ENCODE measurements at places on chromosomes 6 and 20.

DNA sequence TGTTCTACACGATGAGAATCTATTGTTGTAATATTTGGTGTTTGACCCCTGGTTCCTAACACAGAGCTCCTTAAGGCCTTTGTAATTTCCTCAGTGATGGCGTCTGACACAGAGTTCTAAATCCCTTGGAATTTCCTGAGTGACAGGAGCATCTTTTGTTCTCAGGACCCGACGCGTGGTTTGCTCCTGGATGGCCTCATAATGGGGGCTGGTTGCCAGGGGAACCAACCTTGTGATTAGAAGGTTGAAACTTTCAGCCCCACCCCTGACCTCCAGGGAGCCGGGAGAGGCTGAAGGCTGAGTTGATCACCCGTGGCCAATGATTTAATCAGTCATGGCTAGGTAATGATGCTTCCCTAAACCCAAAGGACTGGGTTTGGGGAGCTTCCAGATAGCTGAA lies 20.5 kb upstream of the ZNF133 start:
- no peak for DNase-seq

- DNase-seq: no peak
These were observed 18.4 kb downstream of the SCP2D1 start for GRCh38 chr20:18831830-18832499.

- DNase-seq: no peak
These were observed 6.2 kb downstream of the TTPAL start for GRCh38 chr20:44481719-44482416.

DNA sequence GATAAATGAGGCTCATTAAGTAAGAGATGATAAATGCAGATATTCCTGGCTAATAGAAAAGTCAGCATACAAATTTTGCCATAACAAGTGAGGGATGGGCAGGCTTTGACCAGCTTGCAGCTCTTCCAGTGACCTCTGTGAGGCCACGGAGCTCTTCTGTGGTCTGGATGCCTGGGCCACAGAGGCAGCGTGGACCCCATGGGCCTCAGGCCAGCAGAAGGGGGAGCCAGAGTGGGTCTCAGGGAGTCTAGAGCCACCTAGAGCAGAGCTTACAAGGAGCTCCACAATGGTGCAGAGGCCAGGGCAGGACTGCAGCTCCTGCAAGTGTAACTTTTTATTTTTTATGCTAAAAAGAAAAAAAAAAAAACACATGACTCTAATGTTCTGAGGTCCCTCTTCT lies 165.1 kb downstream of the ARID1B start:
- no peak for DNase-seq

DNA sequence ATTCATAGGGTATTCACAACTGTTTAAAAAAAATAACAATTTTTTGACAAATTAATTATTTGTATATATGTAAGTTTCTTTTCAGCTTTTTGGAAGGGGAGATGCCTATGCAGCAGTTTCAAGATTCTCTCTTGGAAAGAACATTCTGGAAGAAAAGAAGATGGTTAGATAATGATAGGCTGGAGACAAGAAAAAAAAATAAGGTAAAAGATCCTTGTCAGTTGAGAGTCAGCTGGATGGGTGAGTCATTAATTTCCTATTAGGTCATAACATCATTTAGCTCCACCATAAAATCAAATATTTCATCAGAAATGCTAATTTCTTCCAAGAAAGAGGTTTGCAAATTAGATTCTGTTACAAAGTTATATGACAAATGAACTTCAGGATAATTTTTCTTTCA lies 880.4 kb downstream of the EPHA7 start:
- DNase-seq: no peak

- DNase-seq: no peak
These were observed 339.2 kb upstream of the JAG1 start for GRCh38 chr20:11012975-11013374.

DNA sequence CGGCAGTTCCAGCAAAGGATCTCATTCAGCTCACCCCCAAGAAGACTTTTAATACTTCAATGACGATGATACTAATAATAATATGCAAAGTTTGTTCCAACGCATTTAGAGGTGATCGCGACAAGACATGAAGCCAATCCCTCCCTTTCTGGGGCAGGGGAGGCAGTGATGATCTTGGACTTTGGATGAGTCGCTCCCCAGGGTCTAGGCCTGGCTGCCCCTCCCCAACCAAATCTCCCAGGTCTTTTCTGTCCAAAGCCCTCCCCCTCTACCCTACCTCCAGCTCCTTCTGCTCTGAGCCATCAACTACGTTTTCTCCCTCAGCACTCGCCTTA lies 33.9 kb downstream of the HLA-A start:
- no peak for DNase-seq

GRCh38 chr6:136823128-136823660 lies 802 bp downstream of the PEX7 start:
- DNase-seq: peak; percentile 22

- DNase-seq: no peak
These were observed 66.0 kb downstream of the CTNNBL1 start for GRCh38 chr20:37759761-37760209.

- no peak for DNase-seq
These were observed 32.3 kb upstream of the LGSN start for GRCh38 chr6:63352069-63352543.

GRCh38 chr20:47328129-47328528 lies 28.4 kb downstream of the ZMYND8 start:
- DNase-seq: no peak

- no peak for DNase-seq
These were observed 1.6 kb downstream of the ADGRB3 start for GRCh38 chr6:68636666-68637065.

DNA sequence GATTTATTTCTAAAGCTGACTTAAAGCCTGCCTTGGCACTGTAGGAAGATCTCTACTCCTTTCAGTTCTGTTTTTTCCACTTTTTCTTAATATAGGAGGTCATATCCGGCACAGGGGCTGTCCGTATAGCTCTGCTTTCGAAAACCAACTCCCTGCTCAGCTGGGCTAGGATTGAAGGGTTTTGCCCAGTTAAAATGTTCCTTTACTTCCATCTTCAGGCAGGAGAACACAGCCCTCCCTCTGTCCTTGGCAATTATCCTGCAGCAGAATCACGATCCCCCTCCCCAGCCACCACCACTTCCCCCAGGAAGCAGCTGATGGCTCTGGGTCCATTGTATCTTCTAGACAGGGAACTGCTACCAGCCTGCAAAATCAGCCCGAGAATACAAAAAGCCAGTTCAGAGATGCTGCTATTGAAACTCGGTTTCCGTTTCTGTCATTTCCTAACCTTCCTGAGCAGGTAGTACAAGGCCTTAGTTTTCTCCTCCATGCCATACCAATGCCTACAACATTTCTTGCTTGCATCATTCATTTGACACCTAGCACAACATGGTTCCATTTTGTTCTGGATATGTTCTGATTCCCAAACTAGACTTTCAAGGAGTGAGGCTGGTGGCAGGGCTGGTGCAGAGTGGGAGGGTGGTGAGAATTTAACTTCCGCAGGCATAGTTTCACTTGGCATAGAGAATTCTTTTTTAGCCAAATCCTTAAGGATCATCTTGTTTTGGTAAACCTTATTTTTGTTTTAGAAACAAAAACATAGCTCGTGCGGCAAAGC lies 53.9 kb downstream of the FAM50B start:
- no peak for DNase-seq
